Stimulated activated CD8-positive, alpha-beta memory T cell treated with anti-CD3 and anti-CD28 coated beads, Interleukin-2, amount 100 ng/mL, for 1 hour (primary cell): ENCODE measurements at places on chromosomes 6 and 20.

DNA sequence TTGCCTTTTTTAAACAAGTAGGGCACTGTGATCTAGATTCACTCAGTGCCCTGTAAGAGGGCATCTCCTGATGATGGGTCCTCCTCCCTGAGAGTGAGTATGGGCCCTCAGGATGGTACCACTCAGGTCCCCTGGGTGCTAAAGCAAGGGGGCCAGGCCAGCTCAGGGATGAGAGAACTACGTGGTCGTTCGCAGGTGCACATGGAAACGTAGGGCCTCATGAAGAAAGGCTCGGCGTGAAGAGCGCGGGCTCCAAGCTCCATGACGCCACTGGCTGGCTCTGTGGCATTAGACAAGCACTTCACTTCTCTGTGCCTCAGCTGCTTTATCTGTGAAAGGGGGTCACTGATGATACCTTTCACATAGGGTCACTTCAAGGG lies 50.7 kb downstream of the SYNJ2 start:
- DNase-seq = no peak

DNA sequence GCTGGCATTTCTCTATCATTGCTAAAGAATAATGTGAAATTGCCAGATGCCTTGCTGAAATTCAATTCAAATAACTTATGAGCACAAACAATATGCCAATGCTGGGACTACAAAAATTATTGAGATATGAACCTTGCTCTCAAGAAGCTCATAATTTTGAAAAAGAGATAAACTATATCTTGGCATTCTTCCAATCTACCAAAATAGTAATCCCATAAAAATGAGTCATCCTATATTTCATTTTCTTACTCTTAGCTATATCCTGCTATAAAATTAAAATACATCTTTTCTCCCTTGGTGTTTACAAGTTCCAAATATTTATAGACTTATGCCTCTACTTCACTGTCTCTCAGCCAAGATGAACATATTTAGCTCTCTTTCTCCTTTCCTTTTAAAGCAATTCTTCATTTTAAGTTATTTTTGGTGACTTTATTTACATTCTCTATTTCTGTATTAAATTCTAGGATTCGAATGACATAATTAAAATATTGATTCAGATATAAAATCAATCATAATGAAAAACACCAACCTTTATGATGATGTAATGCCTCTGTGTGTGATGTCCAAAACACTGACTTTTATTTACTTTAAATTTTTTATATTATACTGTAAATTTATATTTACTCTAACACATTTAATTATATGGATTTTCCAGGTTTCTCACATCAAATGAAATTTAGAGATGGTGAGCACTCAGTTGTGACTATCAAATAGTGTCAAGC lies 152.6 kb downstream of the CDK19 start:
- no peak for DNase-seq

GRCh38 chr20:19073584-19074218 lies 138.7 kb upstream of the SLC24A3 start:
- no peak for DNase-seq

GRCh38 chr6:167649476-167649875 lies 177.2 kb upstream of the AFDN start:
- no peak for DNase-seq

DNA sequence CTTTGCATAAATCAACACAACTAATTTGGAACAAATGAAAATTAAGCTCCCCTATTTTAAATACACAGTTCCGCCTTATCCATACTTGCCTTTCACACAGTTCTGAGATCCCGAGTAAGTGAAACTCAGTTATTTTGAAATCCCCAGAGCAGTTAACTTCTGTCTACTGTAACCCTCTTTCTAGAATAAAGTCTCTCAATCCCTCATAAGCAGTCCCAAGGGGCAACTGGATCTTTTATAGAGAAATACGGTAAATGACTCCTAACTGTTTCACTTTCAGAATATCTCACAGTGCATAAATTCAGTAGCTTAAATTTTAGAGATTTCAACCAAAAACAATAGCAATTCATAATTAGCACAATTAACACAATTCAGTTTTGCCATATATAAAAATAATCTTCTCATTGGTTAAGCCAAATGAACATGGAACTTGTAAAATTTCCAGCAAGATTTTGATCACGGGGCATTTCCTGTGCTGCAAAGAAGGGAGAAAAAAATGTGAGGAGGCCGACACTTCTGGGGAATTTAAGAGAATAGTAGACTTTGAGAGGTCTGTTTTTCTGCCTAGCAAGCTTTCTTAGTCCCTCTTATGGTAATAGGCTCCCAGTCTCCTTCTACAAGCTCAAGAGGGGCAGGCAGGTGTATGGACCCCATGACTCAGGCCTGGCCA lies 78.3 kb downstream of the KIF6 start:
- DNase-seq = no peak

- DNase-seq = no peak
Measured at GRCh38 chr6:26569433-26569764, 27.4 kb upstream of the ABT1 start.
